ENCODE measurements at places on chromosomes 5 and 9. TPM values are rescaled to one million over a fixed set of nuclear protein-coding genes. Genes with fewer than 3 reads are reported as not detected.

UGT3A1 gene
- total RNA-seq = not detected

CLINT1 gene
- 276 TPM for total RNA-seq

SOX30 gene
- total RNA-seq = not detected

RANBP17 gene
- total RNA-seq = 5.5 TPM

ADAMTS6 gene
- 12.2 TPM for total RNA-seq

TLE4 gene
- 8.2 TPM for total RNA-seq

TRPM6 gene
- under 0.01 TPM for total RNA-seq

PCDHB2 gene
- total RNA-seq = 0.34 TPM

LIFR gene
- total RNA-seq = 7.7 TPM

TAF1L gene
- total RNA-seq = under 0.01 TPM

DBH gene
- not detected for total RNA-seq

ANKRA2 gene
- 29.7 TPM for total RNA-seq

PHAX gene
- total RNA-seq = 51.3 TPM

FGD3 gene
- 0.34 TPM for total RNA-seq

ABITRAM gene
- total RNA-seq = 10.9 TPM

GARNL3 gene
- total RNA-seq = 3.4 TPM

TAF11L2 gene
- not detected for total RNA-seq

SNCAIP gene
- total RNA-seq = 0.07 TPM

NOL8 gene
- 50.8 TPM for total RNA-seq

RCL1 gene
- total RNA-seq = 37.3 TPM

ECSCR gene
- not detected for total RNA-seq

ABCA2 gene
- 4.1 TPM for total RNA-seq

PDCD1LG2 gene
- 7.8 TPM for total RNA-seq

DMRT3 gene
- total RNA-seq = not detected

OTP gene
- total RNA-seq = not detected

MOB3B gene
- total RNA-seq = 0.68 TPM

SLC6A7 gene
- total RNA-seq = not detected

GABBR2 gene
- total RNA-seq = under 0.01 TPM

TPRN gene
- total RNA-seq = 4.8 TPM

APBA1 gene
- 2.7 TPM for total RNA-seq

RC3H2 gene
- total RNA-seq = 81.7 TPM

TMEM174 gene
- not detected for total RNA-seq

FREM1 gene
- 0.14 TPM for total RNA-seq

SEMA5A gene
- 1.8 TPM for total RNA-seq

All from nasal cavity respiratory epithelium epithelial cell of viscerocranial mucosa (primary cell).